ENCODE measurements at places on chromosomes 13 and 19.

DNA sequence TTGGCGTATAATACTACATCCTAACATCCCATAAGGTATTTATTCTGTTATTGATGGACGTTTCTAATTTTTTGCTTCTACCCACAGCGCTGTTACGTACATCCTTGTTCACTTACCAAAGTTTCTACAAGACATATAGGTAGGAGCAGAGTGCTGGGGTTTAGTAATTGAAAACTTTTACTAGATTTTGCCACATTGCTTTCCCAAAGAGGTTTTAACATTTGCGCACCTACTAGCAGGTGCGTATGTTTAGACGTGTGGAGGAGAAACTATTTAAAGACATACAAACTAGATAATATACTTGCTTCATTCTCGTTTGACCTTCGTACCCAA is 559 bp upstream of the RPL21 start:
- peaks cover 3% of the 10 kb centered on the region for H3K36me3 ChIP-seq
- H3K27me3 ChIP-seq, result no peaks in the 10 kb centered on the region
- peaks cover 34% of the 10 kb centered on the region for H3K4me1 ChIP-seq
- no peak for DNase-seq

- DNase-seq, result no peak
- H3K36me3 ChIP-seq, result no peaks in the 10 kb centered on the region
- no peak overlapping the region for H3K4me3 ChIP-seq
Measured at GRCh38 chr13:33174931-33175330, 110.6 kb downstream of the STARD13 start.

DNA sequence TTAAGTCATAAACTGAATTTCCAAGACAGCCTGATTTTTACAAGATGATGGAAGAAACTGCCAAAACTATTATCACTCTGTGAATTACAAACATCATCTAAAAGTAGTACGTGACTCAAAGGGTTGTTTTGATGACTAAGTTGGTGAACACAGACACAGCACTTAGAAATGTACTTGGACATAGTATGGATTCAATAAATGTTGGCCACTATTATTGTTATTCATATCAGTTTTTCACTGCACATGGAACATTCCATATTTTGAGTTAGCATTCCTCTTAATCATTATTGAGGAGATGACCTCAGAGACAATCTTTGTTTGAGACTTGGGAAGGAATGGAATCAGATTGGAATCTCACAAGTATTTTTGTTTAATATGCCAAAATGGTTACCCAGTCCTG is 172.9 kb downstream of the OXGR1 start:
- no peak for DNase-seq
- no peak overlapping the region for H3K27ac ChIP-seq
- peaks cover 5% of the 10 kb centered on the region for H3K27me3 ChIP-seq
- H3K4me1 ChIP-seq, result no peaks in the 10 kb centered on the region
- H3K36me3 ChIP-seq, result no peaks in the 10 kb centered on the region
- no peak overlapping the region for H3K4me3 ChIP-seq

DNA sequence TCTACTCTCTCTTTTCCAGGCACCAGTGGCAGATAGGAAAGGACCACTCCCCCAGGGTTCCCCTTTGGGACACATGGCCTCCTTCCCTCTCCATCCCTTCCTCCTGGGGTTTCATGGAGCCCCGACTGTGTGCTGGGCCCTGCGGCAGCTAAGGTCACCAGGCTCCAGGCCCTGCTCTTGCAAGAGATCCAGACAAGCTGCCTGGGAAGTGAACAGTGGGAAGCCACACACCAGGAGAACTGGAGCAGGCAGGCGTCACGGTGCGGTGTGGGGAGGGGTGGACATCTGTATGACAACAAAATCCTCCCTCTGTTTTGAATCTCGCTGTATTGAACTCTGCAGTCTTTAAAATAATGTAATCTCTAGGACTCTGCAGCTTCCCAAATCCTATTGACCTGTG is 330.1 kb downstream of the UQCRFS1 start:
- DNase-seq, result no peak
- H3K4me3 ChIP-seq, result no peak overlapping the region
- H3K27ac ChIP-seq, result no peak overlapping the region
- H3K27me3 ChIP-seq, result peaks cover 45% of the 10 kb centered on the region

DNA sequence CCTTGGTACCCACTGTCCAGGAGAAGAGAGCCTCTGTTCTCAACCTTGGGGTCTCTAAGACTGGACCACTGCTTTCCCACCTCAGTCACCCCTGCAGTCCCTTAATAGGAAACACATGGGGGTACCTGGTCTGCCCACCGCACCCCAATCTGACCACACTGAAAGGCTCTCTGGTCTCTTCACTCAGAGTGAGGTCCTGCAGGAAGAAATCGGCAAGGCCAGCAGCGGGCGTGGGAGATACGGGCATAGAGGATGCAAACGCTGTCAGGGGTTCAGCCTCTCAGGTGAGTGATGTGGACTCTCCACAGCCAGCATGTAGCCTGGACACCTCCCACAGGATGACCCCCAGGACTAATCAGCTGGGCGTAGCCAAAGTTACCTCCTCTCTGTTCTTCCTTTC is 3.5 kb downstream of the SIGLEC9 start:
- peaks cover 3% of the 10 kb centered on the region for H3K36me3 ChIP-seq
- no peak for DNase-seq
- H3K4me1 ChIP-seq, result peaks cover 44% of the 10 kb centered on the region
- H3K27me3 ChIP-seq, result peaks cover 4% of the 10 kb centered on the region

DNA sequence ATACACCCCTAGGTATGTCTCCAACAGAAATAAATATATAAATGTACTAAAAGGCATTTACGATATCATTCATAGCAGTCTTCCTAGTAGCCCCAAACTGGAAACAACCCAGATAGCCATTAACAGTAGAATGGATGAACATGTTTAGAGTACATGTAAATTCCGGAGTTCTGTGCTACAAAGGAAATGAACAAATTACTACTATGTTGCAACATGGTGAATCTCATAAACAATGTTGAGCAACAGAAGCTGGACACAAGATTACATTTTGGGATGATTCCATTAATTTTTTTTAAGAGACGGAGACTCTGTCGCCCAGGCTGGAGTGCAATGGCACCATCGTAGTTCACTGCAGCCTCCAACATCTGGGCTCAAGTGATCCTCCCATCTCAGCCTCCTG is 5.9 kb upstream of the SLC7A10 start:
- H3K27ac ChIP-seq, result no peak overlapping the region
- no peak for DNase-seq
- H3K4me1 ChIP-seq, result peaks cover 8% of the 10 kb centered on the region
- H3K27me3 ChIP-seq, result peaks cover 31% of the 10 kb centered on the region
- H3K36me3 ChIP-seq, result peaks cover 4% of the 10 kb centered on the region

GRCh38 chr19:6213696-6214641 is 65.8 kb downstream of the MLLT1 start:
- no peak for DNase-seq
- peaks cover 3% of the 10 kb centered on the region for H3K4me1 ChIP-seq
- H3K4me3 ChIP-seq, result no peak overlapping the region
- no peak overlapping the region for H3K27ac ChIP-seq

DNA sequence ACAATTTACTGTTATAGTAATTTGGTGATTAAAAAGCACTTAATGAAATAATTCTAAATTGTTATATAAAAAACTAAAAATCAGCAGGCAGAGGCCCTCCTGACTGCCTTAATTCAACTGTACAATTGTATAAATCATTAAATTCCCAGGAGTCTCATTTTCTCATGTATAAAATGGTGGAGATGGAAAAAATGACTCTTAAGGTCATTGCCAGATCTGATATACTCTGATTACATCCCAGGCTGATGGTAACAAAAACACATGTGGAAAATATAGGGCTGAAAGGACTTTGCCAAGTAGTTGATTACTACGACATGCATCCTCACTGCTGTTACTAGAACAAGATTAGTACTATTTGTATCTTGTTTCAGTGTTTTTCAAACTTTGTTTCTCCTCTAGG is 1020.0 kb upstream of the SLC10A2 start:
- H3K4me1 ChIP-seq, result no peaks in the 10 kb centered on the region
- H3K4me3 ChIP-seq, result no peak overlapping the region
- H3K27me3 ChIP-seq, result no peaks in the 10 kb centered on the region
- no peak for DNase-seq

DNA sequence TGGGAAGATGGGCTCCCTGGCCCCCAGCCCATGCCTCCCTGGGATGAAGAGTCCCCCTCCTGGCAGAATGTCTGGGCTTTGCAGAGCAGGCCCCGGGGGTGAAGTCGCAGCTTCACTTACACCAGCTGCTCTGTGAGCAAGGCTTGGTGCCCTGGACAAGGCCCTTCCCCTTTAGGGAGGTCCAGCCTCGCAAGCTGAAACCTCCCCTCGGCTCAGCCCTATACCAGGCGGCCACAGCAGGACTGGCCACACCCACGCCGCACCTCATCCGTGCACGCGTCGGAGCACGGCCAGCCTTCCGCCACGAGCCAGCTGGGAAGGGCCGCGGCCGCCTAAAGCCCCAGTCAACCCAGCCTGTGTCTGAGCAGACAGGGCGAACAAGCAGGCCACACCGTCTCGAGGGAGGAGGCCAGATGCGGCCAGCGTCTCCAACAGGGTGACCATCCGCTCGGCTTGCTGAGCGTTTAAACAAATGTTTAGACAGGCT is 83.2 kb upstream of the MCF2L start:
- H3K27ac ChIP-seq, result no peak overlapping the region
- peaks cover 2% of the 10 kb centered on the region for H3K4me1 ChIP-seq
- DNase-seq, result no peak
- no peaks in the 10 kb centered on the region for H3K27me3 ChIP-seq
- H3K36me3 ChIP-seq, result no peaks in the 10 kb centered on the region

GRCh38 chr13:45224176-45224575 is 23.3 kb upstream of the KCTD4 start:
- H3K4me3 ChIP-seq, result no peak overlapping the region
- DNase-seq, result no peak
- peaks cover 5% of the 10 kb centered on the region for H3K36me3 ChIP-seq
- H3K27ac ChIP-seq, result peak overlapping the region; percentile 19
- H3K4me1 ChIP-seq, result peaks cover 13% of the 10 kb centered on the region

DNA sequence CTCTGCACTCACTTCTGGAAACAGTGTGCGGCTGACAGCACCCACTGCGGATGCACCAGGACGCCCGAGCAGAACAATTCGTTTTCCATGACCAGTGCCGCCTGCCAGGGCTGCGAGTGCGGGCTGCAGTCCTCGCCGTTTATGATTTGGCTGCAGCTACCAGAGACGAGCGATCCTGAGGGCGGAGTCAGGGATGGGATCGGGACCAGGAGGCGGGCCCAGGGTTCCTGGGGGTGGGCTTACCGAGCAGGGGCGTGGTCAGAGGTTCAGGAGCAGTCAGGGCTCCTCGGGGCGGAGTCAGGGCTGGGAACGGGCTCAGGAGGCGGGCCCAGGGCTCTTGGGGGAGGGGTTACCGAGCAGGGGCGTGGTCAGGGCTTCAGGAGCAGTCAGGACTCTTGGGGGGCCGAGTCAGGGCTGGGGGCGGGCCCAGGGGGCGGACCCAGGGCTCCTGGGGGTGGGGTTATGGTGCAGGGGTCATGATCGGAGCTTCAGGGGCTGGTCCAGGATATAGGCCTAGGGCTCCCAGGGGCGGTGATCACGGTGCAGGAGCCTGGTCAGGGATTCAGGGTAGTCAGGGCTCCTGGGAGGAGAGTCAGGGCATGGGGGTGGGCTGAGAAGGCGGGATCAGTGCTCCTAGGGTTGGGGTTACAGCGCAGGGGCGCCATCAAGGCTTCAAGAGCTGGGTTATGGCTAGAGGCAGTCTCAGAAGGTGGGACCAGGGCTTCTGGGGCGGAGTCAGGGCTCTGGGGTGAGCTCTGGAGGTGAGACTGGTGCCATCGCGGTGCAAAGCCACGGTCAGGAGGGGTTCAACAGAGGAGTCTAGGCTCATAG is 1.7 kb downstream of the KLK4 start:
- DNase-seq, result no peak
- peaks cover 10% of the 10 kb centered on the region for H3K36me3 ChIP-seq
- H3K4me3 ChIP-seq, result peak overlapping the region; percentile 25
- H3K27me3 ChIP-seq, result peaks cover 15% of the 10 kb centered on the region
- H3K4me1 ChIP-seq, result peaks cover 13% of the 10 kb centered on the region

DNA sequence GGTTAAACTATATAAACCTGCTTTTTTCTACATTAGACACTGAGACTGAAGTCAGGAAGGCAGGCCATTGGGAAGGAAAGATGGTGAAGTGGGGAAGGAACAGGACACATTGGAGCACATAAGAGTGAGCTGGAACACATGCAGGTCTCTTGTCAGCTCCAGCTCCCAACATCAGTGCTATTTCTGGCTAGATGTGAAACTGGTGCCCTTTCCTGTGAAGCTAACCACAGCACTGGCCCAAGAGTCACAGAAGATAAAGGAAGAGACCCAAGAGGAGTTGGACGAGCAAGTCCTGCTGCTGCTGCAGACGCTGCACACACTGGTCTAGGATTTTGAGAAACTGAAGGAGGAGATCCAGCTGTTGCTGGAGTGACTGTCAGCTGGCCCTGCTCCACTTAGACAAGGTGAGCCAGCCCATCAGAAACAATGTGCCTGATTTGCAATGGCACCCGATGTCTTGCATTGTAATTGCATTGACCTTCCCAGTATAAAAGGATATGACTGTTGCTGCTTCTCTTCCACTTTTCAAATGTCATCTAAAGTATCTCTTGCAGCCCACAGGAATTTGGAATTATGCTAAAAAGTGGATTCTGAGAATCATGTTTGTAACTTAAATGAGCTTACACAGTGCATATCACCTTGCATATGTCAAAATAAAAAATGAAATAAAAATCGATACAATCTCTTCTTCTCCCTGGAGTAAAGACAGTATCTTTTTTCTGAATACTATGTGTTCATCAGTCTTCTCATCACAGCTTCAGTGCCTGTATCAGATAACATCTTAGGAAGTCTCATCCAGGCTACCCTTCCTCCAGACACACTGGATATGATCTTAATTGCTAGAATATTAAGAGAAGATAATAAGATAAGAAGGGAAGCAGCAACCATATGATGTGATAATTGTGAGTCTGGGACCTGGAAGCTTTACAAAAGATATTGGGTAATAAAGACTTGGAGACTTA is 230.7 kb upstream of the SPRY2 start:
- DNase-seq, result no peak
- no peaks in the 10 kb centered on the region for H3K4me1 ChIP-seq
- no peaks in the 10 kb centered on the region for H3K36me3 ChIP-seq
- H3K4me3 ChIP-seq, result no peak overlapping the region

DNA sequence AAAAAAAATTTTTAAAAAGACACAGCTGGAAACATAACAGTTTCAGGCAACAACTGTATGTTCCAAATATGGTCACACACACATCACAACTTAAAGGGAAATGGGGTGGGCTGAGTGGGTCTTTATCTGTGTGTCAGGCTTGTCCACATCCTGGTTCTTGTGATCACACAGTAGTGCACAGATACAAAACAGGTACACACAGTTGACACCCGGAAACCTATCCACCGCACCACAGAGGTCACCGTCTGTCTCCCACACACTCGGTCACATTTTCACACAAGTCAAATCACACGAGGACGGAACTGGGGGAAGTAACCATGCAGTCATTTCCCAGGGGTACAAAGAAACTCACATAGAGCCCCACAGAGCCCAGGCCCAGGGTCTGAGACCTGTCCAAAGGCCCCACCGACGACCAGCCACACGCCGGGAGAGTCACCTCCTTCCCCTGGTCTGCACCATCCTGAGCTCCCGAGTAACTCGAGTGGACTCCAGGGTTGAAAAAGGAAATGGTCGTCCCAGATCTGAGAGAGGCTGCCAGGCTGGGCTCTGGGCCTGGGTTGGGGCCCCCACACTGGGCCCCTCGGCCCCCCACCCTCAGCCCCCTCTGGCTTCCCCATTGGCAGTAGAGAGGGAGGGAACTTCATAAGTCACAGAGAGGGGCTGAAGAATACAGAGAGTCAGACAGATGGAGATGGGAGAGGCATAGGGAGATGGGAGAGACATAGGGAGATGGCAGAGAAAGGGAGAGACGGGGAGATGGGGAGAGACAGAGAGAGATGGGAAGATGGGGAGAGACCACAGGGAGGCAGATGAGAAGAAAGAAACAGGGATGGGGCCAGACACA is 1.3 kb upstream of the PPAN start:
- H3K4me3 ChIP-seq, result peak overlapping the region; percentile 88
- H3K27me3 ChIP-seq, result no peaks in the 10 kb centered on the region
- peak overlapping the region; percentile 99 for H3K27ac ChIP-seq

All from T-helper 17 cell (primary cell).